ENCODE measurements at places on chromosomes 7 and 10. TPM values are rescaled to one million over a fixed set of nuclear protein-coding genes. Genes with fewer than 3 reads are reported as not detected.

- no peak for DNase-seq
Observed at GRCh38 chr7:15167912-15168311, 265.4 kb upstream of the DGKB start.

Gene GPRIN2
- 4.0 TPM for polyA plus RNA-seq

- DNase-seq = peak; percentile 73
Observed at GRCh38 chr10:61902445-61903220, 1.1 kb downstream of the ARID5B start.

- no peak for DNase-seq
Observed at GRCh38 chr7:83148776-83149175, 13.9 kb downstream of the PCLO start.

GRCh38 chr7:116877443-116878217, 15.2 kb downstream of the CAPZA2 start:
- DNase-seq = no peak

DNA sequence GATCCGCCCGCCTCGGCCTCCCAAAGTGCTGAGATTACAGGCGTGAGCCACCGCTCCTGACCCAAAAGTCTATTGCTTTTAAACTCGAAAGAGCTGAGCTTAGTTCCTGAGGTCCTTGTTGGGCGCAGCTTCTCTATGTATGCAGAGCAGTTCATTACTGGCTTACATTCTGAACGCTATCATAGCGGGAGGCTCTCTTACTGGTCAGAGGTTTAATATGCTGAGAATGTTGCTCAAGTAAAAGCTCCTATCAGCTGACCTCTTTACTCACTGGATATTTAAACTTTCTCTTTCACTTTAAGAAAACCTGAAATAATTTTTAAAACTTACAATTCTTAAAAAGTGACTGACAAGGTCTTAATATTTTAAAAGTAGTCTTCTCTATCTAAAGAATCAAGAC, 160.8 kb upstream of the WNT16 start:
- no peak for DNase-seq

DNA sequence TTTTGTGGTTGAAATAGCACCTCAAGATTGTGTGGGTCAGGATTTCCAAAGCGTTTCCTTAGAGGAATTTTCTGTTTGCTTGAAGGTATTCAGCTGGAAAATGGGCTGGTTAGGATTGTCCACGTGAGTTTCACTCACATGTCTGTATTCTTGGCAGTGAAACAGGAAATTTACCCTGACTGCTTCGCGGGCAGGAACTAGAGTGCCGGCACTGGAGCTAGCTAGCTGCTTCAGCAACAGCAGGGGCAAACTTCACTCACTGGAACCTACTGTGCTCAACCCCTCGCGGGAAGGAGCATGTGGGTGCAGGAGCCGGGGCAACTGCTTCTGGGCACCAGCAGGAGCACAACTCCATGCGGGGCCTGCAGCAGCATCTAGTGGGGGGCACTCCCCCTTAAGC, 38.0 kb upstream of the RTKN2 start:
- DNase-seq = no peak

Gene UPK3BL1
- 23.5 TPM for polyA plus RNA-seq

DNA sequence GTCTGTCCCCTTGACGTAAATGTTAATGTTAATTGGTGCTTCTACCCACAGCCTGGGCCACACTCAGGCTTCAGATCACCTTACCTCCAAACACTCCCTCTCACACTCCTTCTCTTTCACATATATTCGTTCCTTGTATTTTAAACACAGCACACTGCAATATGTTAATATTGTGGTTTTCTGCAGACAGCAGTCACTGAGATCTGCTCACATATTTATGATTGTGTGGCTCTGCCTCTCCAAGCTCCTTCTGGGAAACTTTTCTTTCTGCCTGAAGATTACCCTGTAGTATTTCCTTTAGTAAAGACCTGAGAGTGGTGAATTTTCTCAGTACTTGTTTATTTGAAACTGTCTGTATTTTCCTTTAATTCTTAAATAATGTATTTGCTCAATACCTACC, 104.7 kb downstream of the VWC2 start:
- no peak for DNase-seq

- DNase-seq = no peak
Observed at GRCh38 chr7:121500360-121501058, 104.4 kb upstream of the FAM3C start.

Gene LYZL1
- polyA plus RNA-seq = not detected

Gene SFXN2
- polyA plus RNA-seq = 68.1 TPM

GRCh38 chr10:88091490-88092061, 228.2 kb downstream of the PTEN start:
- no peak for DNase-seq

DNA sequence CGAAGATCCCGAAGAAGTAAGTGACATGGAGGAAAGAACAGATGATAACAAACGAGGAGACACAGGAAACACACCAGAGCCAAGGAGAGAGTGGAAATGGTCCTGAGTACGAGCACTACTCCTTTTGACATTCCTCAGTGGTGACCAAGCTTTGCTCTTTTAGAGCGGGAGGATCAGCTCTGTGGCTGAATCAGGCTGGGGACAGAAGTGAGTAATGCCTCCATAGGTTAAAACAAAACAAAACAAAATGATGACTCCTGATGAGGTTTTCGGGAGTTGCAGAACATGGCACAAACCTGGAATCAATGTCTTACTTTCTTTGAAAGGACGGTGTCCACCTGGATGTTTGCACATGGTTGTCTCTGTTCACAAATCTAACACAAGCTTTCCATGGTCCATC, 30.3 kb upstream of the TCF7L2 start:
- DNase-seq = no peak

Gene HOXA9
- 124 TPM for polyA plus RNA-seq

Gene OGDHL
- polyA plus RNA-seq = 45.7 TPM

Gene ACTL6B
- polyA plus RNA-seq = not detected

All from left kidney (tissue), 8 donors.